CD4-positive, alpha-beta T cell treated with Interleukin-17A for 4 hours (primary cell): ENCODE measurements at places on chromosomes 3 and 15.

DNA sequence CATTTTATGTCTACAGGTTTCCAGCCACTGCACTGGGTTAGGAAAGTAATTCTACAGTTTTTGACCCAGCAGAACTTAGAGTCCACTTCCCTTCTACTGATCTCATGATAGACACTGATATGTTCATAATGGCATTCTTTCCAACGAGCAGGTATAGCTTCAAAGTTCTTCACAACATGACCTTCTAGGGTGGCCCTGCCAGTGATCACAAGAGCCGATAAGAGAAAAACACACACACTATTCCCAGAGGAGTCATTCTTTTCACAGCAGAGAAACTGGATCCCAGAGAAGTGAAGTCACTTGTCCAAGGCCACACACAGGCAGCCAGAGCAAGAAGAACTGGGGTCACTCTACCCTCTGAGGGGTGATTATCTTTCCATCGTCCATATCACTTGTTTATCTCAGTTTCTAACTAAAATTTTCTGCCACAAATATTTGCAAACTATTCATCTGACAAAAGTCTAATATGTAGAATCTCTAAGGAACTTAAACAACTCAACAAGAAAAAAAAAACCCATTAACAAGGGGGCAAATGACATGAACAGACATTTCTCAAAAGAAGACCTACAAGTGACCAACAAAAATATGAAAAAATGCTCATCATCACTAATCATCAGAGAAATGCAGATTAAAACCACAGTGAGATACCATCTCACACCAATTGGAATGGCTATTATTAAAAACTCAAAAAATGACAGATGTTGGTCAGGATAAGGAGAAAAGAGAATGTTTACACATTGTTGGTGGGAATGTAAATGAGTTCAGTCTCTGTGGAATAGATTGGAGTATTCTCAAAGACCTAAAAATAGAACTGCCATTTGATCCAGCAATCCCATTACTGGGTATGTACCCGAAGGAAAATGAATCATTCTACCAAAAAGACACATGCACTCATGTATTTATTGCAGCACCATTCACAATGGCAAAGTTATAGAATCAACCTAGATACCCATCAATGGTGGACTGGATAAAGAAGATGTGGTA is 31.5 kb downstream of the SPTSSB start:
- DNase-seq = no peak

GRCh38 chr3:15812183-15812582 is 14.4 kb upstream of the ANKRD28 start:
- DNase-seq = no peak

- DNase-seq = no peak
Measured at GRCh38 chr3:195033531-195034091, 237.3 kb downstream of the XXYLT1 start.

GRCh38 chr3:133827136-133827535 is 21.5 kb downstream of the SRPRB start:
- no peak for DNase-seq

DNA sequence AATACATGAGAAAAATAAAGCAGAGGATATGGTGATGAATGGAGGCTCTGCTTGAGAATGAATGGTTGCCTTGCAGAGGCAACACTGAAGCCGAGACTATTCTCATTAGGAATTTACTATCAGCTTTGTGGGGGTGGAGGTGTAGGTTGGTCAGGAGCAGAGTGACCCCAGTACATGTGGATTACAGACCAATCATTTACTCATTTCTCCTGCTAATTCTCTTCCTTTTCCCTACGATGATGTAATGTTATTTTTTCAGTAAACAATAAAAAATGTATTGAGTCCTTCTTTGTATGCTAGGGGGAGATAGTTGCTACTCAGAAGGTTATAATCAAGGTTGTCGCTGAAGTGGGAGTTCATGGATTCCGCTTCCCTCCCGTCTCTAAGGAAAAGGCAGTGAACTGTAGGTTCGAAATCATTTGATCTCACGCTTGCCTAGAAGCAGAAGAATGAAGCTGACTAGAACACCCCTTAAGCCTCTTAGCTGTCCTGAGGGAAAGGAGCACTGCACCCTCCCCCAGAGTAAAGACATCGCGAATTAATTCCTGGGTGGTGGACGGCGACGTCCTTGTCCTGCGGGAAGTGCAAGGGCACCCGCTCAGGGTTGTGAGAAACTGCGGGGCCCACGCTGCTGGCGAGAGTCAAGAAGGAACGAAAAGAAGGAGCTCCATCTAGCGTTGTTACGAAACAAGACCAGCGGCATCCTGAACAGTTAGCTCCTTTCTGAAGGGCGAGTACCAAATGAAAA is 213.2 kb upstream of the PFN2 start:
- peak; percentile 53 for DNase-seq
